Hematopoietic multipotent progenitor cell (in vitro differentiated cells): ENCODE measurements at places on chromosomes 1 and 21.

GRCh38 chr1:40450495-40451237 lies 390 bp downstream of the ZFP69B start:
- DNase-seq: peak; percentile 76

GRCh38 chr1:222326006-222326709 lies 221.7 kb downstream of the HHIPL2 start:
- no peak for DNase-seq

- no peak for DNase-seq
Observed at GRCh38 chr1:230300322-230301301, 125.5 kb downstream of the PGBD5 start.

DNA sequence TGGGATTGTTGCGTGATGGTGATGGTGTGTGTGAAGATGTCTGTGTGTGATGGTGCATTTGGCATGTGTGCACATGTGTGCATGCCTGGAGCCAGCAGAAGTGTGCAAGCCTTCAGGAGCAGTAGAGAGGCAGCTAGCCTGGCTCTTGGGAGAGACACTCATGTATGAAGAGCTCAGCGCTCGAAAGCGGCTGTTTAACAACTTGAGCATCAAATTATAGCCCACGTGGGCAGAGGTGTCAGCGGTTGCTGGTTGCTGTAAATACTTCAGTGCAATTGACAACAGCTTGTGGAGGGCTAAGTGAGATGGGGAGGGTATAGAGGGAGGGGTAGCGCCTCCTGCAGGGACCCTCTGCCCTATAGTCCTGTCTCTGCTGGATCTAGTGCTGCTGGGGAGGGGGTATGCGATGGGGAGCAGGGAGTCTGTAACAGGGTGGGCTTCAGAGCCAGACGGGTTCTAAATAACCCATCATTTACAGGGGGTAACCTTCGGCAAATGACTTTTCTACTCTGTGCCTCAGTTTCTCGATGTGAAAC lies 21.5 kb downstream of the FOXD2 start:
- DNase-seq: no peak

GRCh38 chr1:45141247-45142003 lies 65.0 kb downstream of the ZSWIM5 start:
- no peak for DNase-seq

DNA sequence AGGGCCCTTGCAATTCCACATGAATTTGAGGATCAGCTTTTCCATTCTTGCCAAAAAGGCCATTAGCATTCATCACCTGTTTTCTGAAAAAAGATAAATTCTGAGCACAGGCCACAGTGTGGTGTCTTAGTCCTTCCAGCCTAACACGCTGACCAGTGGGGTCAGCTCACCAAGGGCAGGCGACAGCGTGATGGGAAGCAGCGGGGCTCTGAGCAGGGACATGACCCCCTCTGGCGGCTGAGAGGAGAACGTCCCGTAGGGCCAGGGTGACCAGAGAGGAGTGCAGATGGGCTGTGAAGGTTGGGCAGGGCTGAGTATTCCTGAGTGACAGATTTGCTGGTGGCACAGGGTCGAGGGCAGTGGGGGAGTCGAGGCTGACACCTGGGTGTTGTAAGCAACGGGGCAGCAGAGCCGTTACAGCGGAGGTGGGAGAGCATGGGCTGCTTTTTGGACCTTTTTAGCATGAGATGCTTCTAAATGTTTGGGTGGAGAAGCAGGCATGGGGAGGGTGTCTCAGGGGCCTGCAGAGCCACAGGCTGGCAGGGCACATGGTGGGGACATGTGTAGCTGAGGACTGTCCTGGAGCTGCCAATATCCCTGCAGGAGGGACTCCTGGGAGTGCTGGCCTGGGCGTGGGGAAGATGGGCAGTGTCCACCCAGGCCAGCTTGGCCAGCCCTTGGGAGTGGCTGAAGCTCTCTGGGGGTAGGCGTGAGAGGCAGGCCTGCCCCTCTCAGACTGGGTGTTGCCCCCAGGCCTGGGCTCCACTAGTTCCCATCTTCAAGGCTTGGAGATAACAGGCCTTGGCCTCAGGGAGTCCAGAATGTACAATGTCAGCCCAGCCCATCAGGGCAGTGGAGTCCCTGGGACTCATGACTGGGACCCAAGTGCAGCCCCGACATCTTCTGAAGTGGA lies 8.6 kb upstream of the CALML6 start:
- peak; percentile 67 for DNase-seq

GRCh38 chr21:35779690-35780570 lies 280.4 kb downstream of the SETD4 start:
- no peak for DNase-seq

DNA sequence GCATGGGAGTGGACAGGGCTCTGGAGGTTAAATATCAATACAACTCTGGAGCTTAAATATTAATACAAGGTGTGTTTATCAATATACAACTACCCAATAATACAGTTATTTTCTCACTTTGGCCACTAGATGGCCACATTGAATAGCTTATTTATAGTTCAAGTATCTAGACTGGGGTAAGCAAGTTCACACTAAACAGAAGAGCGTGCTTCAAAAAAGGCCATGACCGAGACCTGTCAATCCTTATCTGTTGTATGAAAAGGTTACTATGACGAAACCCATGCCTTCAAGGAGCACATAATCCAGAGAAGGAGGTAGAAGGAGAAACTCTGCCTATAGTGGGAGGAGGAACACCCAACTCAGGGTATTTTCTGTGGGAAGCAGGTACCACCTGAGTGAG lies 29.1 kb downstream of the CHML start:
- DNase-seq: peak; percentile 81

GRCh38 chr21:40339050-40339449 lies 471.8 kb downstream of the PCP4 start:
- no peak for DNase-seq

DNA sequence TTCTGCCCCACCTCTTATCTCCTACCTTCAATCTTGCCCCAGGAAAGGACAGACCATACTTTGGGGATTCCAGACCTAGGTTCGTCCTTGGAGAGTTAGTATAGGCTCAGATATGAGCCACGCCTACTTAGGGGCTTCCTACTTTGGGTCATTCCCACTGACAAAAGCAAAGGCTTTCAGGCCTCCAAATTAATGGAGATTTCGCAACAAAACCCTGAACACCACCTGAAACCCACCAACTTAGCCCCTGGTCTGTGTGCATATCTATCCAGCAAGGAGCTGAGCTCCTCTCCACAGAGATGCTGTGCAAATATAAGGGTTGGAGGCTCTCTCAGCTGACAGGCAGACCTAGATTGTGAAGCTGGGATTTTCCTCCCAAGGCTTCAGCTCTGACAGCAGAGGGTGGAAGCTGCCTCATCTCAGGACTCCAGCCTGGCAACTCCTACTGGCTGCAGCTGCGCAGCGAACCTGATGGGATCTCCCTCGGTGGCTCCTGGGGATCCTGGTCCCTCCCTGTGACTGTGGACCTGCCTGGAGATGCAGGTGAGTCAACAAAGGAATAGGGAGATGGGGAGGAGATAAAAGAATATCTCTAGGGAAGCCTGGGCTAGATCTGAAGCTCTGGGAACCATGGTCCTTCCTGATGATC lies 2.1 kb downstream of the MPL start:
- no peak for DNase-seq

GRCh38 chr21:36105327-36105842 lies 29.5 kb upstream of the CBR3 start:
- DNase-seq: no peak

- no peak for DNase-seq
Observed at GRCh38 chr1:14756589-14757285, 158.3 kb downstream of the KAZN start.
